Right ventricle myocardium inferior (tissue), 1 donor: ENCODE measurements at places on chromosomes 16 and 17. TPM values are rescaled to one million over a fixed set of nuclear protein-coding genes. Genes with fewer than 3 reads are reported as not detected.

- DNase-seq: no peak
Observed at GRCh38 chr16:66568355-66568754, 2.1 kb downstream of the CMTM1 start.

GRCh38 chr16:86590501-86591144 lies 12.3 kb downstream of the FOXL1 start:
- DNase-seq: no peak

DNA sequence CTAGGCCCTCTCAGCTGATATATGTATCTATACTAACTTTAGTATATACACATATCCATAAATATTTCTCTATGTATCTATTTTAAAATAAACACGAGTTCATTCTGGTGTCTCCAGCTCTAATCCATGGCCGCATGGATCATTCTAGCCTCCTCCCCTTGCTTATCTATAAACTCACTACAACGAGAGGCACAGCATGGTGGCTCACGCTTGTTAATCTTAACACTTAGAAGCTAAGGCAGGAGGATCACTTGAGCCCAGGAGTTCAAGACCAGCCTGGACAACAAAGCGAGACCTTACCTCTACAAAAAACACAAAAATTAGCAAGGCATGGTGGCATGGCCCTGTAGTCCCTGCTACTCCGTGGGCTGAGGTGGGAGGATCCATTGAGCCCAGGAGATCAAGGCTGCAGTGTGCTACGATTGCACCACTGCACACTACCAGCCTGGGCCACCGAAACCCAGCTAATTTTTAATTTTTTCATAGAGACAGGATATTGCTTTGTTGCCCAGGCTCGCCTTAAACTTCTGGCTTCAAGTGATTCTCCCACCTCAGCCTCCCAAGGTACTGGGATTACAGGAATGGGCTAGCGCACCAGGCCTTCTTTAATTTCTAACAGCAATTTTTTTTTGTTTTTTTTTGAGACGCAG lies 3.9 kb upstream of the ZNF207 start:
- DNase-seq: no peak

- DNase-seq: no peak
Observed at GRCh38 chr17:76826330-76827068, 41.7 kb upstream of the MGAT5B start.

- DNase-seq: no peak
Observed at GRCh38 chr17:42341568-42341967, 46.7 kb downstream of the STAT3 start.

DNA sequence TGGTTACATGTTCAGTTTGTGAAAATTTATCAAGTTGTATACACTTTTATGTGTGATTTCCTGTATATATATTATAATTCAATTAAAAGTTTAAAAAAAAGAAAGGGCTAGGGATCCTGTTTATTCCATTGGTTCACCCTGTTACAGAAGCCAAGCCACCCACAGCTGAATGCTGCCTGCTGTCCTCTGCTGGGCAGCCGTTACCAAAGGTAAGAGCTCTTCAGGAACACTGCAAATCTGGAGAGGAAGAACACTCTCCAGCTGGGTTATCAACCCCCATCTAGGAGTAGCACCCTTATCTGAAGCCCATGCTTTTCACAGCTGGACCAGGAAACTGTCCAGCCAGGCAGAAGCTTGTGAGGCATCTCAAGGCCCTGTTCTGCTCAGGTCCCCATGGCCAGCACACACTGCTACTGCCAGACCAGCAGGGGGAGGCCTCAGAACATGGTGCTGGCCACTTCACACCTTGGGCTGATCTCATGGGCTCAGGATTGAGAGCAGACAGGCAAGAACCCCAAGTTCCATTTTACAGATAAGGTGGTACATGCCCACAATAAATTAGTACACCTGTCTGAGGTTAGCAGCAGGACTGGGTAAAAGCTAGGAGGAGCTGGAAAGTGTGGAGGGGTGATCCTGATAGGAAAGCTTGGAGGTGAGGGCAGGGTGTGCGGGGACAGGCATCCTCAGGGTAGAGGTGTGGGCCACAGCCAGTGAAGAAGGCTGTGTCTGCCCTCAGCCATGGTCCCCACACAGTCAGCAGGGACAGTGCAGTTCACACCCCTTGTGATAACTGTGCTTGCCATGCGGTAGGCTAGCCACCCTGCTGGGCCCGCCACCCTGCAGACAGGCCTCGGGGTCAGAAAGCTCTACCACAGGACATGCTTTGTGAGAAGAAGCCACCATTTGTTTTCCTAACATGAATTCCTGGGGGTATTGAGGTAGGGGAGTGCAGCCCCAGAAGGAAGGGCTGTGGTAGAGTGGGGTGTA lies 54.3 kb upstream of the SREBF1 start:
- no peak for DNase-seq

GRCh38 chr17:39944393-39944711 lies 16.8 kb downstream of the LRRC3C start:
- DNase-seq: peak; percentile 18

- DNase-seq: peak; percentile 93
Observed at GRCh38 chr17:7851438-7852261, 3.2 kb upstream of the TMEM88 start.

GRCh38 chr17:49851387-49852291 lies 3.8 kb upstream of the TAC4 start:
- DNase-seq: peak; percentile 87

DNA sequence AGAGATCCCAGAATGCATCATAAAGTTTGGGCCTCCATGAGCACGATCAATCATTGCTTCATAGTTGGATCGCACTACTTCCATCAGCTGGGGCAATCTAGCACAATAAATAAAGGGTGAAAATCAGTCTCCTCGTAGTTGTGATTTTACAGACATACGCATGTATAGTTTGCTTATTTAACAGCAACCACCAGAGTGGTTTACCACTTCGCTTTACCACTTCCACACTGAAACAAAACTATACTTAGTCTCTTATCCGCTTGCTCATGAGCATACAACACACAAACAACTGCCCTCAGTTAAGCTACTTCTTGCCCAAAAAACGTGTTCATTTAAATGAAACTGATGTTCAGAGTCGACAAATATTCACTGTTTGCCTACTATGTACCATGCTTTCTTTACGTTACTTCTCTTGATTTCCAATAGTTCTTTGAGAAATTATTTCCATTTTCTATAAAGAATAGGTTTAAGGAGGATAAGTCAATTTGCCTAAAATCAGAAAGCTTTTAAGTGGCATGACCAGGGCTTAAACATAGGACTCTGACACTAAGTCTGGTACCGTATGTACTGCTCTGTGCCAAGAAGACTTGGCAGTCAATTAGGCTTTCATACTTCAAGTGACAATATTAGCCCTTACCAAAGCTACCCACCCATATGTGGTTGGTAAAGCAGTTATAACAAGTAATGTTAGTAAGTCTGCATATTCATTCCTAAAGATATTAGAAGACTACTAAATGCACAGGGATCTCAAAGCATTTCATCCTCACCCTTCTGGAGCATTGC lies 22.0 kb downstream of the SETD6 start:
- DNase-seq: no peak

Gene CD68
- 40.4 TPM for total RNA-seq

Gene MYH1
- total RNA-seq: not detected

Gene TP53TG3F
- total RNA-seq: not detected

Gene SPN
- total RNA-seq: 1.3 TPM

Gene SLFN14
- total RNA-seq: not detected
